ENCODE measurements at places on chromosomes 16 and 17. TPM values are rescaled to one million over a fixed set of nuclear protein-coding genes. Genes with fewer than 3 reads are reported as not detected.

The GPT2 gene
- total RNA-seq: 13.3 TPM

The ZSCAN10 gene
- not detected for total RNA-seq

The P3H4 gene
- 32.2 TPM for total RNA-seq

The CLEC10A gene
- total RNA-seq: not detected

The DLX4 gene
- 1.4 TPM for total RNA-seq

The CCL8 gene
- total RNA-seq: not detected

The KRTAP3-1 gene
- total RNA-seq: not detected

The GJC1 gene
- total RNA-seq: 24.4 TPM

The CHD9 gene
- total RNA-seq: 20.6 TPM

The PRSS33 gene
- total RNA-seq: not detected

The CCL16 gene
- not detected for total RNA-seq

The G6PC1 gene
- not detected for total RNA-seq
